ENCODE measurements at places on chromosomes 2 and 18.
A peak's percentile ranks its signal among the peaks of the same experiment; 100 is the strongest.

DNA sequence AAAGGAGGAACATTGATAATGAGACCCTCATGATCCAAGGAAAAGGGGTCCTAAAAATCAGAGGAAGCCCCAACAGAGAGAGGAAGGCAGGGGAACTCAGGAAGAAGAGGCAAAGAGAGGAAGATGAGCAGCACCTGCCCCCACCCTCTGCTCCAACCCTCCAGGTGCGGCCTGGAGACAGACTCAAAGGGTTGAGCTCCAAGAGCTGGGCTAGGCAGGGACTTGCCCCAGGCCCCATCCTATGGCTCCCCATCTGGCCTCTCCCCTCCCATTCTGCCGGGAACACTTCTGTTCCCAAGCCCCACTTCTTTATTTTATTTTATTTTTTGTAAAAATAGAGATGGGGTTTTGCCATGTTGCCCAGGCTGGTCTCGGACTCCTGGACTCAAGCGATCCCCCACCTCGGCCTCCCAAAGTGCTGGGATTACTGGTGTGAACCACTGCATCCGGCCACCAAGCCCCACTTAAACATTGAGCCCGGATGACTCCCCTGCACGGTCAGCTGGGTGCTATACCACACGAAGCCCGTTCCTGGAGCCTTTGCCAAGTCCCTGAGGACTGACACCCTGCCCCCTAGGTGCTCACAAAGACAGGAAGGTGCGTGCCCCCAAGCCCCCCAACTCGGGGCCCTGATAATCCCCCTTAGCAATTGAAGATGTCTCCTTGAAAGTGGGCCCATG is 3.8 kb upstream of the GPR55 start:
- no peak overlapping the region for H3K4me3 ChIP-seq
- no peak for DNase-seq
- no peaks in the 10 kb centered on the region for H3K36me3 ChIP-seq
- no peak overlapping the region for H3K27ac ChIP-seq
- H3K27me3 ChIP-seq: peaks cover 20% of the 10 kb centered on the region
- H3K4me1 ChIP-seq: peaks cover 53% of the 10 kb centered on the region

DNA sequence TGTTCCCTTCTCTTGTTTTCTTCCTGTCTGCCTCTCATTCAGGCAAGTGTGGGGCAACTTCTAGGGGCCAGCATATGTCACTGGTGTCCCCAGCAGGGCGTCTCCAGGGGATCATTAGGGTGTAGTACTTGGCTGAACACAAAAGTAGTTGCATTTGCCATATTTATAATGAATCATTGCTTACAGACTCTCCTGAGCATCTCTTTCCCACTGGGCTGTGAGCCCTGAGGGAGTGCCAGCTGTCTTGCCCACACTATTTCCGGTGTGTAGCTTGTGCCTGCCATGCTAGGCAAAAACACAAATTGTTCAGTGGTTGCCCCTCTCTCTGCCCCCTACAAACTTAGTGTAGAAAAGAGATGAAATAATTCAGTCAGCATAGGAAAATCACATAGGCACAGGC is 40.8 kb upstream of the SCLY start:
- no peaks in the 10 kb centered on the region for H3K27me3 ChIP-seq
- H3K36me3 ChIP-seq: peaks cover 3% of the 10 kb centered on the region
- H3K27ac ChIP-seq: no peak overlapping the region

GRCh38 chr2:905091-905832 is 45.4 kb upstream of the SNTG2 start:
- peaks cover 3% of the 10 kb centered on the region for H3K36me3 ChIP-seq
- no peak overlapping the region for H3K27ac ChIP-seq
- H3K4me3 ChIP-seq: no peak overlapping the region
- H3K27me3 ChIP-seq: peaks cover 9% of the 10 kb centered on the region
- no peak for DNase-seq
- no peaks in the 10 kb centered on the region for H3K4me1 ChIP-seq

DNA sequence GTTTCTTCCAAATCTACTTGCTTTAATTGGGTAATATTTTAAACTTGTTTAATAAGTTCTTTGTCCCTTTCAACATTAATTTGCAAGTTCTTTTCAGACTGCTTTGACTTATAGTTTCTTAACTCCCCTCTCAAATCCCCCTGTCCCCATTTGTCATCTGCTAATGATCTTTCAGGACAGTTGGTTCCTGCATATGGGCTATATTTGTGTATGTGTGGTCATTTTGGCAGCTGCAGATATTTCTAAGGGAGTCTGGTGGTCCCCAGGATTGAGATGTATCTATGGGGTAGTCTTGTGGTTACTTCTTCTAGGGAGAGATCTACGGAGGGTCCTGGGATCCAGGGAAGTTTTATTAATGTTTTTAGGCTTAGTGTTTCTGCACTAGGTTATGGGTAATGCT is 120.6 kb upstream of the SP3 start:
- peaks cover 7% of the 10 kb centered on the region for H3K4me1 ChIP-seq
- no peak overlapping the region for H3K27ac ChIP-seq
- H3K36me3 ChIP-seq: no peaks in the 10 kb centered on the region
- no peak overlapping the region for H3K4me3 ChIP-seq
- no peaks in the 10 kb centered on the region for H3K27me3 ChIP-seq

GRCh38 chr18:10188971-10189810 is 265.2 kb upstream of the APCDD1 start:
- H3K4me1 ChIP-seq: peaks cover 5% of the 10 kb centered on the region
- no peak for DNase-seq

- no peak for DNase-seq
- no peak overlapping the region for H3K27ac ChIP-seq
- no peaks in the 10 kb centered on the region for H3K27me3 ChIP-seq
Measured at GRCh38 chr2:6336752-6337471, 528.8 kb downstream of the CMPK2 start.

DNA sequence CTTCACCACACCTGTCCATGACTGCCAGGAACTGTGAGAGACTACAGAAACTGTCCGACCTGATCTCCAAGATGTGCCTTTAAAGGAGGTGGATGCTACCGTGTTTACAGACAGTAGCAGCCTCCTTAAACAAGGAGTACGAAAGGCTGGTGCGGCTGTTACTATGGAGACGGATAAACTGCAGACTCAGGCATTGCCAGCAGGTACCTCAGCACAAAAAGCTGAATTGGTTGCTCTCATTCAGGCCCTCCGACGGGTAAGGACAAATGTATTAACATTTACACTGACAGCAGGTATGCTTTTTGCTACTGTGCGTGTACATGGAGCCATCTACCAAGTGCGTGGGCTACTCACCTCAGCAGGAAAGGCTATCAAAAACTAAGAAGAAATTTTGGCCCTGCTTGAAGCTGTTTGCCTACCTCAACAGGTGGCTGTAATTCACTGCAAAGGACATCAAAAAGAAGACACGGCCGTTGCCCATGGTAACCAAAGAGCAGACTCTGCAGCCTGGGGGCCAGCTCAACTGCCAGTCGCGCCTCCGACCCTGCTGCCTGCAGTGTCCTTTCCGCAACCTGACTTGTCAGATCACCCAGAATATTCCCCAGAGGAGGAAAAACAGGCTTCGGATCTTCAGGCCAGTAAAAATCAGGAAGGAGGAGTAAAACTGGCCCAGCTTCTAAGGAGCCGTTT is 30.9 kb downstream of the SKA1 start:
- no peaks in the 10 kb centered on the region for H3K36me3 ChIP-seq
- H3K4me3 ChIP-seq: no peak overlapping the region
- H3K27me3 ChIP-seq: peaks cover 68% of the 10 kb centered on the region
- H3K4me1 ChIP-seq: peaks cover 5% of the 10 kb centered on the region
- no peak overlapping the region for H3K27ac ChIP-seq

GRCh38 chr18:23067236-23067635 is 68.0 kb upstream of the CABLES1 start:
- no peak overlapping the region for H3K27ac ChIP-seq
- peaks cover 37% of the 10 kb centered on the region for H3K4me1 ChIP-seq
- no peak overlapping the region for H3K4me3 ChIP-seq
- no peak for DNase-seq
- H3K36me3 ChIP-seq: peaks cover 5% of the 10 kb centered on the region

DNA sequence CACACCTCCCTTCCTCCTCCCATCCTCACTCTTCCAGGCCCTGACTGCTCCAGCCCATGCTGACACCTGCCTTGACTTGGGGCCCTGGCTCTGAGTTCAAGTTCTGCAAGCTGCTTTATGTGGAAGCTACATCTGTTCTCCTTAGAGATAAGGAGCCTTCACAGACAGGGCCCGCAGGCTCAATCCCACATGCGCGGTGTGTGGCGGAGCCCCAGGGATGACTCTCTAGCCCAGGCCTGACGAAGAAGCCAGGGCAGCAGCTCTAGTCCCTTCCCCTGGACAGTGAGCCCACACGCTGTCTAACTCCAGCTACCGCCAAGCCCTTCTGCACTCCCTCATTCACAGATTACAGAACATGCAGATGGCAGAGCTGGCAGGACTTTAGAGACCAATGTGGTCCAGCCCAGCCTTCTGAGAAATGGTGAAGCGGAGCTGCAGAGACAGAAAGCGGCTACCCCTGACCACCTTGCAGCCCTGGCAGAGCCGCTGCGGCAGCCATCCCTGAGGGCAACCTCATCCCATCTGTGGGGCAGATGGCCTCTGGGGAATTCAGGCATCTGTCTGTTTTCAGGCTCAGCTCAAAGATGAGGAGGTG is 304.3 kb downstream of the CELF4 start:
- DNase-seq: no peak
- no peak overlapping the region for H3K4me3 ChIP-seq
- no peak overlapping the region for H3K27ac ChIP-seq
- no peaks in the 10 kb centered on the region for H3K36me3 ChIP-seq
- H3K4me1 ChIP-seq: no peaks in the 10 kb centered on the region
- H3K27me3 ChIP-seq: peaks cover 22% of the 10 kb centered on the region

GRCh38 chr18:24086082-24086481 is 52.8 kb upstream of the CABYR start:
- H3K27ac ChIP-seq: no peak overlapping the region
- H3K4me1 ChIP-seq: peaks cover 47% of the 10 kb centered on the region

DNA sequence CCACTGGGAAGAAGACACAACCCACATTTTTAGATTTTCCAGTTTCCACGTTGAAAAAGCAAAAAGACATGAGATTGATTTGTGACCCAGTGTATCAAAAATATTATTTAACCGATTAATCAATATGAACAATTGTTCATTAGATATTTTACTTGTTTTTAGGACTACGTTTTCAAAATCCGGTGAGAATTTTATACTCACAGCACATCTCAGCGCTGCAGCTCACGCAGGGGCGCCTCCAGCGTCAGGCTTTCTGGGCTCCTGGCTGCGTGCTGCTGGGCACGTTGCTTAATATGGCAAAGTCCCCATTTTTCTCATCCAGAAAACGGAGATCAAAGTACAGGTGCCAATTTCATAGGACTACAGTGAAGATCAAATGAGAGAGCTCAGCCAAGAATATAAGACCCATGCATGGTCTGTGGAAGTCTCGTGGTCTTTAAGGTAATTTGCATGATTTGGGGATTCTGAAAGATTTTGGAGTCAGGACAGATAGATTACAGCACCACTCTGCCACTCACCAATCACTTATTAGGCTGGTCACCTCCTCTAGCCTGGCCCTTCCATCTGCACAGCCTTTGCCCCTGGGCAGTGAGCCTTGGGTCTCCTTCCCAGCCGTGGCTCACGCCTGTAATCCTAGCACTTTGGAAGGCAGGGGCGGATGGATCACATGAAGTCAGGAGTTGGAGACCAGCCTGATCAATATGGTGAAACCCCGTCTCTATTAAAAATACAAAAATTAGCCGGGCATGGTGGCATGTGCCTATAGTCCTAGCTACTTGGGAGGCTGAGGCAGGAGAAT is 36.2 kb downstream of the PTPN18 start:
- peaks cover 9% of the 10 kb centered on the region for H3K27me3 ChIP-seq
- no peak for DNase-seq
- H3K4me3 ChIP-seq: peak overlapping the region; percentile 96
- no peak overlapping the region for H3K27ac ChIP-seq

DNA sequence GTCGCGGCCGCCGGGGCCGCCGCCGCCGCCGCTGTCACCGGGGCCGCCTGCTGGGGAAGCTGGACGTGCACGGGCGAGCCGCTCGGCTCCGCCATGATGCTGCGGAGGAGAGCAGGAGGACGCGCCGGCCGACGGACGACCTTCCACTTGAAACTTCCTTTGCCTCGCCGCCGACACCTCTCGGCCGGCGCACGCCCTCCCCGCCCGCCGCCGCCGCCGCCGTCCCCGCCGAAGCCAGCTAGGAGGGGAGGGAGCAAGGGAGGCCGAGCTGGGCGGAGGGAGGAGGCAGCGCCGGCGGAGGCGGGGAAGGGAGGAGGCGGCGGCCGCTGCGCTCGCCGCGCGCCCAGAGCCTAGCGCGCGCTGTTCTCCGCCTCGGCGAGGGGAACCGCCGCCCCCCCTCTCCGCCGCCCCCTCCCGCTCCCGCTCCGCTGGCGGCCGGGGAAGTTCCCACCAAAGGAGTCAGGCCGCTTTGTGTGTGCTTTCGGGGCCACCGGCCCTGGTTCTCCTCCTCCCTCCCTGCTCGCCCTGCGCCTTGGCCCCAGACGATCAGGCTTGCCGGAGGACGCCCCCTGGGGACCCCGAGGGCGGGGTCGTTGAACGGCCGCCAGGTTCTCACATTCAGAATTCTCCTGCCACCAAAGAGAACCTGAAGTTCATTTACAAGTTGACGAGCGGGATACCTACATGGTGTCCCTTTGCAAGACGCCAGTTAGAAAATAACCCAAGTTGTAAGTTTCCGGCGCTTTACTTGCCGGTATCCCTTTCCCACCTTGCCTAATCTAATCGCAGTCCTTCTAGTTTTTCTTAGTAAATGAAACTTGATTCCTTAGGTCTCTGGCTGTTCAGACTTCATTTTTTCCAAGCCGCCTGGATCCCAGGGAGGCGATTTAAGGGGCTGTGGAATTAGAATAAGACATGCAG is at the start of gene STK39:
STK39 (minus strand) TSS at position 255 of the 921 bp plus-strand sequence; CDS start at position 95, 160 bp downstream.
- H3K27ac ChIP-seq: peak within 1 kb of the TSS; percentile 82
- peaks cover 4% of the 10 kb centered on the region for H3K36me3 ChIP-seq
- H3K4me3 ChIP-seq: peak within 1 kb of the TSS; percentile 95
- peaks cover 9% of the 10 kb centered on the region for H3K27me3 ChIP-seq
- H3K4me1 ChIP-seq: peaks cover 40% of the 10 kb centered on the region
- peak; percentile 81 for DNase-seq

- H3K4me1 ChIP-seq: no peaks in the 10 kb centered on the region
- no peaks in the 10 kb centered on the region for H3K27me3 ChIP-seq
- no peak overlapping the region for H3K4me3 ChIP-seq
- H3K27ac ChIP-seq: no peak overlapping the region
- H3K36me3 ChIP-seq: no peaks in the 10 kb centered on the region
- DNase-seq: no peak
Measured at GRCh38 chr2:125085904-125086303, 1060.8 kb downstream of the CNTNAP5 start.

DNA sequence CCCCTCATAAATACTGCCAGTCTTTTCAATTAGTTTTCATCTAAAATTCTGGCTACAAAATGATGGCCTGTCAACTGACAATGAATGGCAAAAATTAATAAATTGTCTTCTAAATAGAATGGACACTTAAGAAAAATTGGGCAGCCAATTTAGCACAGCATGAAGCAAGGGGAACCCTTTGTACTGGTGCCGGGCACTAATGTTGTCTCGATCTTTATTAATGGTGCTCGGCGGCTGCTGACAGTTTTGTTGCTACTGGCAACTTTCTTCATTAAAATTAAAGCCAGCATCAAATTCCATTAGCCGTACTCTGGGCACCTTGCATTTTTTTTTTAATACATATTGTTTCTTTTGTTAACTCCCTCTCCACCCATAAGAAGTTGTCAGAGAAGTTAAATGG is 309.3 kb downstream of the GBX2 start:
- H3K27me3 ChIP-seq: peaks cover 12% of the 10 kb centered on the region
- H3K27ac ChIP-seq: no peak overlapping the region
- no peaks in the 10 kb centered on the region for H3K36me3 ChIP-seq
- no peak overlapping the region for H3K4me3 ChIP-seq
- DNase-seq: no peak

All from activated T-cell treated with anti-CD3 and anti-CD28 coated beads, Interleukin-2, amount 50 U/mL, for 72 hours (primary cell).